CD4-positive, alpha-beta T cell treated with Interferon alpha-2 for 1 hour (primary cell): ENCODE measurements at places on chromosomes 7 and 10.

GRCh38 chr7:68146983-68147382 lies 1150.3 kb downstream of the TYW1 start:
- no peak for DNase-seq

- no peak for DNase-seq
Observed at GRCh38 chr10:44307691-44308090, 77.2 kb downstream of the CXCL12 start.

DNA sequence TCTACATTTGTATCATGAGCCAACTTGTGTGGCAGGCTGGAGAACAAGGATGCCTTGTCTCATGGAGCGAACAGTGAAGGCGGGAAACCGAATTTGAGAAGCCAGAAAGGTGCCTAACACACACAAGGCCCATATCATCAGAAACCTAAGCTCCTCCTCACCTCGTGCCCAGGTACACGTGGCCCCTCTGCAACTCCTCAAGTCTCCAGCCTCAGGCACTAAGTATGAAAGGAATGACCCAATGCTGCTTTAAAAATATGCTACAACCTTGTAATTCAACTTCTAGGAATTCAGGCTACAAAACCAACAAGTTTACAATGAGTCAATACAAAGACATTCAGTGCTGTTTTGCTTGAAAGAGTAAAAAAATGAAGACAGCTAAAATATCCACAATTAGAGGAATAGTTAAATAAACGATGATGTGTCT lies 95.7 kb downstream of the CDK6 start:
- no peak for DNase-seq

- DNase-seq = peak; percentile 22
Observed at GRCh38 chr7:141649865-141650634, 51.9 kb downstream of the DENND11 start.

DNA sequence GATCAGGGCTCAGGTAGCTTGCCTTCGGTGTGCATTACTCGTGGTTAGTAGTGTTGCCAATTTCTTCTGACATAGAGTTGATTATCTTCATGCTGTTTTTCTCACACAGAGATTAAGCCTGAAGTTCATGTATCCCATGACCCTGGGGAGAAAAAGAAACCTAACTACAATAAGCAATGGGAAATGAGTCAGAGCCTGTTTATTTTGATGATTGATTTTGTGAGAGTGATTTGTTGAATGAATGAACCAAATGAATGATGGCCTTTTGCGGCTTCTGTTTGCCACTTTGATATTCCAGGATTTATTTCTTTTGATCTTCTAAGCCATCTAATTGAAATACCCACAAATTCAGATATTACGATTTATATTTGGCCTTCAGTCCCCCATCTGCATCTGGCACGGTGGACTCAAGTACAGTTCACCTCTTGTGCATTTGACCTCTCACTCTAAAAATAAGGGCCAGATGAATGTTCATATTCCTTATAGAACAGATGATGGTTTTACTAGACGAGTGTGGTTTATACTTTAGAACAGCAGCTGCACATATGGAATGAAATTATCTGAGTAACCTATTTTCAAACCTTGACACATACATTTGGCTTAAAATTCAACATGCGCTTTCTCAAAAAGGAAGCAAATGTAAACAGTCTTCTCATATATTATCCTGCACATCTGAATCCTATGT lies 110.7 kb downstream of the PLCE1 start:
- no peak for DNase-seq
